CD4-positive, alpha-beta T cell (primary cell): ENCODE measurements at places on chromosomes 3 and 15.

DNA sequence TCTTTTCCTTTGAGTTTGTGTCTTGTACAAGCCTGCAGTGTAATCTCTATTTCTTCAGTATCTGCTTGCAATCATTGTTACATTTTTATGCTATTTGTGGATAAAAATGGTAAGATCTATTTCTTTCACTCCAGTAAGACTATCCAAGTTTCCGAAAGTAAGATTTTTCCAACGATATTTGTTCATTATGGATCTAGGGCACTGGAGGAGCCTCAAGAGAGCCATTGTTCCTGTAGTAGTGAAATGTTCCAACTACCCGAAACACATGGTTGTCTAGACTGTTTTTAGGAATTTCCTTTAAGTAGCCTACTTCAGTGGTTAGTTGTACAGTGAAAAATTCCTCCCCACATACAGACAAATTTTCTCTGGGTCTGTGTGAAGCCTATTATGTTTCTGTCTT, 597.4 kb downstream of the RSL24D1 start:
- H3K27ac ChIP-seq = no peak overlapping the region
- H3K36me3 ChIP-seq = no peaks in the 10 kb centered on the region
- H3K4me1 ChIP-seq = no peaks in the 10 kb centered on the region
- no peaks in the 10 kb centered on the region for H3K27me3 ChIP-seq
- no peak overlapping the region for H3K4me3 ChIP-seq

GRCh38 chr3:100210772-100211135, 50.0 kb upstream of the TBC1D23 start:
- DNase-seq = no peak
- no peaks in the 10 kb centered on the region for H3K36me3 ChIP-seq
- peaks cover 5% of the 10 kb centered on the region for H3K4me1 ChIP-seq
- peak overlapping the region; percentile 36 for H3K27ac ChIP-seq

GRCh38 chr15:34999906-35000305, 11.8 kb upstream of the ZNF770 start:
- no peak for DNase-seq
- no peaks in the 10 kb centered on the region for H3K36me3 ChIP-seq
- H3K4me3 ChIP-seq = no peak overlapping the region
- no peak overlapping the region for H3K27ac ChIP-seq
- no peaks in the 10 kb centered on the region for H3K27me3 ChIP-seq
- no peaks in the 10 kb centered on the region for H3K4me1 ChIP-seq

DNA sequence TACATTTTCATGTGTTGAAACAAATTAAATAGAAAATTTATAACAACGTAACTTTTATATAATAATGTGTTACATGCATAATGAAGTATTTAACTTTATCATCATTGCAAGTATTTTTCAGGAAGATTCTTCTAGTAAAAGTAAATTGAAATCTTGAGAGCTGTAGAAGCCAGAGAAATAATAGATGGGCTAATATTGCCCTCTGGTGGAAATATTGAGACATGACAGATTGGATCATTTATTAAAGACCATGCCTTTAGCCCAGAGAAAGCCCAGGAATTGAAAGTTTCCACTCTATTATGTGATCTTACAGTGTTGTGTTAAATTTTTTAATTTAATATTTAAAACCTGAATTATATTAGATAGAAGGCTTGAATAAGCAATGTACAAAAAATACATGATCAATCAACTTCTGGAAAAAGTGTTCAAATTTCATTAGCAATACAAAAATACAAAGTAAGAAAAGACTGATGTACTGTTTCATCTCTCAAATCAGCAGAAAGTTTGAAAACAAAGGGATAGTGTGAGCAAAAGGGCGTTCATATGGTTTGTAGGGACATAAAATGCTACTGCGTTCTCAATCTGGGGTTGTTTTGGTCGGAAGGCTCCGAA, 52.7 kb upstream of the SPTSSB start:
- no peaks in the 10 kb centered on the region for H3K27me3 ChIP-seq
- no peak overlapping the region for H3K4me3 ChIP-seq
- no peaks in the 10 kb centered on the region for H3K4me1 ChIP-seq
- H3K27ac ChIP-seq = no peak overlapping the region
- no peak for DNase-seq

- no peak overlapping the region for H3K27ac ChIP-seq
- no peaks in the 10 kb centered on the region for H3K36me3 ChIP-seq
- no peak overlapping the region for H3K4me3 ChIP-seq
- H3K27me3 ChIP-seq = no peaks in the 10 kb centered on the region
- DNase-seq = no peak
- H3K4me1 ChIP-seq = no peaks in the 10 kb centered on the region
These were observed 552.5 kb downstream of the ROBO1 start for GRCh38 chr3:79215286-79215685.

DNA sequence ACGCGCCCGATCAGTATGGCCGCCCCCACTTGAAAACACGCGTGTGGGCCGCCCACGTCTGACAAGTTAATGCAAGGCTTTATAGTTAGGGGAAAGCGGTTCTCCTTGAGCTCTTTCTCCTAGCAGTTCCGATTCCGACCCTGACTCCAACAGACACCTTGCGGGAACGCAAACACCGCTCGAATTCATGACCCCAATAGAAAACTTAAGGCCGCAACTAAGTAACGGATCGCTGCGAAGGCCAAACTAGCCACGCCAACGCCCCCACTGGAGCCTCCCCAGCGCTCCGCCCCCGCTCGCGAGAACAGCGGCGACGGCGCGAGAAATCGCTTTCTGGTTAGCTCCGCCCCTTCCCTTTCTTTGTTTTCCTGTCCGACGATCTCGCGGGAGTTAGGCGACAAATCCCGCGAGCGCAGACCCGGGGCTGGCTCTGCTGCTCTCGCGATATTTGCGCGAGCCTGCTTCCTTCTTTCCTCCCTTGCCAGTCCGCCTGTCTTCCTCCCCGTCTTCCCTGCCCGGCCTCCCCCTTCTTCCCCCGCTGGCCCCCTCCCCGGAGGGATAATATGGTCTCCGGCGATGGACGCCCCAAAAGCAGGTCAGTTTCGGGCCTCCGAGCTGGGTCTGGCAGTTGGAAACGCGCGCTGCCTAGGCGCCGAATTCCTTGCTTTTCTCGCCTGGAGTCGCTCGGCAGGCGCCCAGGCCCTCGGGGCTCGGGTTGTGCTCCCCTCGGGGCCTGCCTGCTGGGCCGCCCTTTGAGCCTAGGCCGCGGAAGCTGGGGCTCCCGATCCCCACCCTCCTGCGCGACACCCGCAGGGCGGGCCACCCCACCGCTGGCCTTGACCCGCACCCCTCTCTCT, at the start of gene IREB2:
Gene IREB2 (plus strand): TSS at position 455 of the 857 bp plus-strand sequence. CDS start 122 bp downstream, at position 577.
- peak; percentile 94 for DNase-seq
- peak within 1 kb of the TSS; percentile 61 for H3K4me3 ChIP-seq
- H3K27ac ChIP-seq = peak within 1 kb of the TSS; percentile 86
- H3K4me1 ChIP-seq = peaks cover 34% of the 10 kb centered on the region
- H3K27me3 ChIP-seq = no peaks in the 10 kb centered on the region
- H3K36me3 ChIP-seq = peaks cover 28% of the 10 kb centered on the region

- no peaks in the 10 kb centered on the region for H3K36me3 ChIP-seq
- H3K27me3 ChIP-seq = no peaks in the 10 kb centered on the region
- no peak overlapping the region for H3K4me3 ChIP-seq
- DNase-seq = no peak
- H3K4me1 ChIP-seq = no peaks in the 10 kb centered on the region
- H3K27ac ChIP-seq = no peak overlapping the region
These were observed 70.8 kb upstream of the ZBTB20 start for GRCh38 chr3:115217678-115218451.

DNA sequence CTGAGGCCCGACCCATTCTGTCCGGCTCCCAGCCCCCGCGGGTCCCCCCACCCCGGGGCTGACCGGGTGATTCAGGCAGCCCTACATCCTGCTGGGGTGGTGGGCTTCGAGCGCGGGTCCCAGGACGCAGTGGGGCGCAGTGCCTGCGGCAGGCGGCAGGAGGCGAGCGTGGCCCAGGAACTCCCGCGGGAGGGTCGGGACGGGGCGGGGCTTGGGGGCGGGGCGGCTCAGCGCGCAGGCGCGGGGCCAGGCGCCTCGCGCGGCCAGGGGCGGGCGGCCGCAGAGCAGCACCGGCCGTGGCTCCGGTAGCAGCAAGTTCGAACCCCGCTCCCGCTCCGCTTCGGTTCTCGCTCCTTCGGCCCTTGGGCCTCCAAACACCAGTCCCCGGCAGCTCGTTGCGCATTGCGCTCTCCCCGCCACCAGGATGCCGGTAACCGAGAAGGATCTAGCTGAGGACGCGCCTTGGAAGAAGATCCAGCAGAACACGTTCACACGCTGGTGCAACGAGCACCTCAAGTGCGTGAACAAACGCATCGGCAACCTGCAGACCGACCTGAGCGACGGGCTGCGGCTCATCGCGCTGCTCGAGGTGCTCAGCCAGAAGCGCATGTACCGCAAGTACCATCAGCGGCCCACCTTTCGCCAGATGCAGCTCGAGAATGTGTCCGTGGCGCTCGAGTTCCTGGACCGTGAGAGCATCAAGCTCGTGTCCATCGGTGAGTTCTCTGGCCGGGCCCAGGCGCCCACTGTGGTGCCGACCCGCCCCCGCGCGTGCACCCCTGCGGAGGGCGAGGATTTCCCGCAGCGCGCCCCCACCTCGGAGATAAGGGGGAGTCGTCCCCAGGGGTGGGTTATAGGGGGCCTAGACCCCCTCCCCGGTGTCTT, at the start of gene FLNB:
Gene FLNB (plus strand): TSS at position 282 of the 885 bp plus-strand sequence. CDS start 143 bp downstream, at position 425.
- H3K27ac ChIP-seq = no peak within 1 kb of the TSS
- no peaks in the 10 kb centered on the region for H3K27me3 ChIP-seq
- H3K4me1 ChIP-seq = peaks cover 49% of the 10 kb centered on the region

- H3K36me3 ChIP-seq = no peaks in the 10 kb centered on the region
- no peak overlapping the region for H3K27ac ChIP-seq
- H3K27me3 ChIP-seq = peaks cover 3% of the 10 kb centered on the region
- no peak overlapping the region for H3K4me3 ChIP-seq
- no peak for DNase-seq
- no peaks in the 10 kb centered on the region for H3K4me1 ChIP-seq
These were observed 37.4 kb upstream of the NEO1 start for GRCh38 chr15:73014904-73015303.

DNA sequence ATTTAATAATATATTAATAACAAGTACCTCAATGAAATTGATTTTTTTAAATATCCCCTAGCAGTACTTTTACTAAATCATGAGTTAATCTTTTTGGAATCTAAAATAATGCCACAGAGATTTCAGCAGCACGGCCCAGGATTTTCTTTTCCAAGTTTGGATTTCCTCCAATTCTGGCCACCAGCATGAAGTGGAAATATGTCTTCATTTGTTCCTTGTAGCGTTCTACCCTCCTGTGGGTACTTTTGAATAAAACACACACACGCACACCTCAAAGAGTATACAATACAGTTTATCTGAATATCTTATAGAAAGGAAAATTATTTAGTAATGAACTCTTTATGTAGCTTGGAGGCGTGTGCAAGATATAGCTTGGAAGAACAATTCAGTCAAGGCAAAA, 125.1 kb upstream of the STT3B start:
- no peaks in the 10 kb centered on the region for H3K27me3 ChIP-seq
- no peak for DNase-seq
- no peaks in the 10 kb centered on the region for H3K4me1 ChIP-seq

DNA sequence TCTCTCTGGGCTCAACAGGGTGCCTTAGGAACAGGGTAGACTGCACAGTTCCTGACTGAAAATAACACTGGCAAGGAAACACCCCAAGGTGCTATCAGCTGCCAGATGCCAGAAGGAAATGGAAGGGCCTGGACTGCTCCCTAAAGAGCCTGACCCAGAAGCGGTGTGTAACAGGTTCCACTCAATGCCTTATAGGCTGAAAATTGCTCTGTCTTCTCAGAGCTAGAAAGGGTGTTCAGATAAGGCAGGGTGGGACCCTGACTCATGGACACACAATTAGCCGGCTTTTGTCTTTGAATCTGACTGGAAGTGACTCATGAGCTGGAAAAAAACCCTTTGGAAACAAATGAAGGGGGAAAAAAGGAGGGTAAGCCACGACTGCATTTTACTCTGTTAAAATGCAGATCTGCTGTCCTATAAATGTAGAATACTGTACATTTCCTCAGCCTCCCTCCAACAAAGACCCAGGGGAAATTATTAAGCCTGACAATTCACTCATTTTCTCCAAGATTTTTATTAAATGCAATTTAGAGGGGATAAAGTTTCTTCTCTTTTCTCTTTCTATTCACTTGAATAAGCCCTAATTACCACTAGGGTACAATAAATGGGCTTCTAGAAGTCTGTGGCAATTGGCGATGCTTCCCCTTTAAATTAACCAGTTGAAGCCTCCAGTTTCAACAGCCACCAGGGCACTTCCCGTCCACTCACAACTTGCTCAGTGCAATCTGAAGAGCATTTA, 160.2 kb upstream of the TBL1XR1 start:
- no peaks in the 10 kb centered on the region for H3K27me3 ChIP-seq
- peaks cover 44% of the 10 kb centered on the region for H3K4me1 ChIP-seq
- H3K27ac ChIP-seq = no peak overlapping the region
- DNase-seq = peak; percentile 28
- no peaks in the 10 kb centered on the region for H3K36me3 ChIP-seq
- H3K4me3 ChIP-seq = no peak overlapping the region

- H3K27ac ChIP-seq = no peak overlapping the region
- H3K27me3 ChIP-seq = no peaks in the 10 kb centered on the region
- H3K36me3 ChIP-seq = peaks cover 35% of the 10 kb centered on the region
These were observed 16.9 kb downstream of the FAM98B start for GRCh38 chr15:38470816-38471215.

GRCh38 chr3:181862502-181862901, 150.8 kb downstream of the SOX2 start:
- H3K4me1 ChIP-seq = no peaks in the 10 kb centered on the region
- no peaks in the 10 kb centered on the region for H3K27me3 ChIP-seq
- no peak for DNase-seq
- H3K36me3 ChIP-seq = no peaks in the 10 kb centered on the region

- no peak for DNase-seq
- H3K27me3 ChIP-seq = peaks cover 8% of the 10 kb centered on the region
- H3K4me1 ChIP-seq = no peaks in the 10 kb centered on the region
- H3K27ac ChIP-seq = no peak overlapping the region
- H3K36me3 ChIP-seq = no peaks in the 10 kb centered on the region
- no peak overlapping the region for H3K4me3 ChIP-seq
These were observed 25.6 kb upstream of the LCTL start for GRCh38 chr15:66591322-66591862.

DNA sequence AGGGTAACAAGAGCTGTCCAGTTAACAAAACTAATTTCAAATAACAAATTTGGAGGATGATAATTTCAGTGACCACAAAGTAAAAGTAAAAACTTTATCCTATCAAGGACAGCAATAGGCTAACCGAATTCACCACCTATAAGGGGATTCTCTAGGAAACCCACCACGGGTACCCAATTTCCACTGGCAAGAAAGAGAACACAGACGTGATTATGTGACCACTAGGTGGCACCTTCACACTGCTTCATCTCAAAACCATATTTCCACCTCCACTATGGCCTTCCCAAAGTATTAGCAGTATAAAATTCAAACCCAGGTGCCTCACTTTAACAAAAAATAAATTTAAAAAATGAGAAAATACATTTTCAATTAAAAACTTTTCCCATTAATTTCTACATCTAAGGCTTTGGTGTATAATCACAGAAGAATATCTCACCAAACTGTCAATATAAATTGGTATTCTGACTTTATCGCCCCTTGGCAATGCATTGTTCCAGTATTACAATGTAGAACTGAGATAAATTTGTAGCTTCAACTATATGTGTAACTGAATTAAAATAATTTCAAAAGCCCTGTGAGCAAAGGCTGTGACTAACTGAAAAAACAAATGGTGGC, 96.5 kb downstream of the FSIP1 start:
- no peaks in the 10 kb centered on the region for H3K36me3 ChIP-seq
- H3K27me3 ChIP-seq = no peaks in the 10 kb centered on the region
- H3K27ac ChIP-seq = no peak overlapping the region
- peak; percentile 8 for DNase-seq

- no peak for DNase-seq
- H3K27ac ChIP-seq = no peak overlapping the region
- H3K27me3 ChIP-seq = peaks cover 13% of the 10 kb centered on the region
- no peaks in the 10 kb centered on the region for H3K4me1 ChIP-seq
- no peaks in the 10 kb centered on the region for H3K36me3 ChIP-seq
- no peak overlapping the region for H3K4me3 ChIP-seq
These were observed 410.4 kb upstream of the RORA start for GRCh38 chr15:61639491-61639890.
